ENCODE measurements at places on chromosomes 4 and X.

GRCh38 chr4:104966349-104967033 lies 180.2 kb upstream of the TET2 start:
- DNase-seq, result no peak

GRCh38 chrX:1205681-1206611 lies 6.5 kb downstream of the CRLF2 start:
- DNase-seq, result no peak

GRCh38 chrX:153474266-153474665 lies 3.9 kb upstream of the HAUS7 start:
- DNase-seq, result no peak

GRCh38 chrX:149909324-149910177 lies 19.8 kb upstream of the HSFX4 start:
- DNase-seq, result no peak

DNA sequence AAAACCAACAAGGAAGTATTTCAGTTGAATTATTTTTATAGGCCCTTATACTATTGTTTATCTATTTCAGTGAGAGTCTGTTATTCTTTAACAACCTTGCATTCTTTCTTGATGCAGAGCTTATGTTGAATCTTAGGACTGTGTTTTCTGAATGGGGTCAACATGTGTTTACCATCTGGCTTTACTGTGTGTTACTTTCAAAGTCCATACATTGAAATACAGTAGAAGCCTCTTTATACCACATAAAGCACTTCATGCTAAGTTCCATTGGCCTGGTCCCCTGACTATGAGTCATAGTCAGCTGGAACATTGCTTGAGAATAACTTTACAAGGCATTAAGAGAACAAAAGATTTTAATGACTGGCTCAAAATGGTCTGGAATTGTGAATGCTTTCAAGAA lies 152.6 kb downstream of the GASK1B start:
- DNase-seq, result no peak

DNA sequence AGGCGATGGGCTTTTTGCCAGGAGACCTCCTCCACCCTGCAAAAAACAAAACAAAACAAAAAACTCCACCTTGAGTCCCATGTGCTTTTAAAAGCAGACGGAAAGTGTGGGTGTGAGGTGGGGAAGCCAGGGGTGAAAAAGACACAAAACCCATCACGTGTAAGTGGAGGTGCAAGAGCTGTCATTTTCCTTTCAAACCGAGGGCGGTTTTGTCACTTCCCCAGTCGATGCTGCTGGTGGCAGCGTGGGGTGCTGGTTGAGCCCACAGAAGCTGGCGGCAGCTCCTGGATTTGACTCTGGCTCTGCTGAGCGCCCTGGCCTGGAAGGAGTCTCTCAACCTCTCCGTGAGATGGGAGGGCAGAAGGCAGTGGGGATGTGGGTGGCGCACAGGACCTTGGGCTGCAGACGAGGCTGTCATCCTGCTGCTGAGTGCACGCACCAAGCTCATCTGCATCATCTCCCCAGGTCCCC lies 110.0 kb downstream of the PSAPL1 start:
- no peak for DNase-seq

DNA sequence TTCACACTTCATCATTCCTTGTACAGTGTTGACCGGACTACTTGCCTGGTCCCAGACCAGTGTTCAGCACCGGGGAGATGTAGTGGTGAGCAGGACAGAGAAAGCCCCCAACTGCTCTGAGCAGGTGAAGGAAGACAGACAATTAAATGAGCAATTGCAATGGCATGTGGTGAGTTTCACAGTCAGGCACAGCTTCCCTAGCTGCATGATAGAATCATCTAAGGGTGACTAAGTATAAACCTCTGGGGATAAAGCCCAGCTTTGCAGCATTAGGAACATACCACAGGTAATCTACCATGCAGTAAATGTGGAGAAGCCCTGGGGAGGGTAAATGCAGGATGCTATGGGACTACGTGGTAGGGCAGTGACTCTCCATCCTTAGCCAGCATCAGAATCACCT lies 47.8 kb downstream of the TMA16 start:
- no peak for DNase-seq

Measured in thoracic aorta (tissue), 2 donors.